Renal cortex interstitium (tissue), 15 donors: ENCODE measurements at places on chromosomes 3 and 15. TPM values are rescaled to one million over a fixed set of nuclear protein-coding genes. Genes with fewer than 3 reads are reported as not detected.

Gene GOLGA6L4
- polyA plus RNA-seq = 14.6 TPM

Gene MKRN3
- 1.3 TPM for polyA plus RNA-seq

Gene RARRES1
- polyA plus RNA-seq = 11.7 TPM

DNA sequence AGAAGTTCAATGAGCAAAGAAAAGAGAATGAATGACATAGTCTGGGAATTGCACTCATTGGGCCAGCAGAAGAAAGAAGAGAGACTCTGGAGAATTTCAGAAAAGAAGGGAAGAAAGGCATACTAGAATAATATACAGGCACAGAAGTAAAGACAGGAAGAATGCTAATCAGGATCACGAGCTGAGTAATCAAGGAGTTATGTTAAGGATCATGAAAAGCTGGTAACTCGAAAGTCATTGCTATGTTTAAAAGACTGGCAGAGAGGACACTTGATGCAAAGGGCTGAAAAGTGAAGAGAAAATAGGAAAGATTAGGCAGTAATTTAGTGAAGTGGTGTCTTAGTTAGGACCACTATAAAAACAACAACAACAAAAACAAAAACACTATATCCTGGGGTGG lies 284.1 kb downstream of the ZBBX start:
- DNase-seq = no peak
